ENCODE measurements at places on chromosomes 6 and 20.
A peak's percentile ranks its signal among the peaks of the same experiment; 100 is the strongest.

DNA sequence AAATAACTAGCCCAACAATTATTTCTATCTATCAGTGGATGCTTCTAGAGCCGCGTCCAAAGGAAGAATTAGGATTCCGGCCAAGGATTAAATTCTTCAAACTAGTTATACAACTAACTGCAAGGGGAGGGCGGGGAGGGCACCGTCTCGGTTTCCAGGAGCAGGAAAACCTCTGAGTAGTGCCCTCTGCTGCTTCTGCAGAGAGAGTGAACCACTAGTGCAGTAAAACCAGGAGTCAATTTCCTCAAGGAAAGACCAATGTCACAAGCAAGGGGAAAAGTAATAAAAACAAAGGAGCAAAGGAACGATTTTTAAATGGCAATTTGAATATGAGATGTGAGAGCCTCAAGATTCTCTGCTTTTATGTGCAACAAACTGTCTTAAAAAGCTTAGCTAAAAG is 16.5 kb upstream of the UBE2J1 start:
- no peak for DNase-seq

DNA sequence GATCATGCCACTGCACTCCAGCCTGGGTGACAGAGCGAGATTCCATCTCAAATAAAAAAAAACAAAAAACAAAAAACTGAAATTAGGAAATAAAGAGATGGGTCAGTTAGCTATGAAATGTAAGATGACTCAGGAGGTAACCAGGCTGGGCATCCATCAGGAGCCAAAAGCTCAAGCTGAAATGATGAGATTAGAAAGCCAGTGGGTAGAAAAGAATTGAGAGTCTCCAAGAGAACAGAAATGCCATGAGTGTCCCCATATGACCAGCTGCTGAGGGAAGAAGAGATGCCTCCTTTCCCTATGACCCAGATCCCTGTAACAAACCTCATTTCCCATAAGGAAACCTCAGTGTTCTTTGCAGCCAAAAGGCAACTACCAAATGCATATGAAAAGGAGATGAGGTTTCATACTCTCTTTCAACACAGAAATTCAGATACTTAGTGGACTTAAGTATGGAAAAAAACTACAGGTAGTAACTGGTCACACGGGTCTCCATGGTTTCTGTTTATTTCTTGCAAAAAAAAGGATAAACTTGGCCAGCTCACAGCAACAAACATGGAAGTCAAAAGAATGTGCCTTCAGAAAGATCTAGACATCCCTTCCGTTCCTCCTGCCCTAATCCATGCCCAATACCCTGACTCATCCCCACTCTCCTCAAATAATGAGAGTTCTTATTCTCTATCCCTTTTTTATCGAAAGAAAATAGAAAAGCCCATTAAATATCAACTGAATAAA is 8.1 kb downstream of the ARHGAP18 start:
- DNase-seq = no peak

DNA sequence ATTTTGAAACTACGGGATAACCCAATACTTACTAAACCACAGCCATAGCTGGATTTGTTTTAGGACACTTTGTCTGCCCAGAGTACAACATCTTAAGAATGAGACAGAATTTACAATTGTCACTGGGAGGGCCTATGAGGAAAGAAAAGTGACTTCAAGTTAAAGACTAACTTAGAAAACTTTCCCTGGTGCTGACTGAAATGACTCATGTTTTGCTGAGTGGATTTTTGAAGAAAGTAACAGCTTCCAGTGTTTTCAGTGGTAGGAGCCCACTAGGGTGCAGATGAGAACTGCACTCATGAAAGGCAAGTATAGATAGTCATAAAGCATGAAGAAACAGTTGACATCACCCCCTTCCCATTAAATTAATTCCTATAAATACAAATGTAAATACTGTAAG is 988.2 kb upstream of the MAP3K7 start:
- no peak for DNase-seq

- DNase-seq = no peak
Measured at GRCh38 chr20:57622201-57622570, 2.0 kb upstream of the ZBP1 start.

GRCh38 chr6:157226761-157227160 is 96.6 kb downstream of the TMEM242 start:
- DNase-seq = no peak

GRCh38 chr6:116550796-116551195 is 2.8 kb upstream of the CALHM4 start:
- no peak for DNase-seq

- DNase-seq = no peak
Measured at GRCh38 chr20:3279761-3280160, 40.8 kb upstream of the SLC4A11 start.

- DNase-seq = no peak
Measured at GRCh38 chr6:164640956-164641355, 668.4 kb downstream of the C6orf118 start.

GRCh38 chr6:4656106-4656505 is 120.1 kb upstream of the CDYL start:
- DNase-seq = no peak

- DNase-seq = peak; percentile 70
Measured at GRCh38 chr20:53625311-53626129, 31.9 kb upstream of the ZNF217 start.

- DNase-seq = no peak
Measured at GRCh38 chr6:9140951-9141460, 705.7 kb upstream of the SLC35B3 start.

GRCh38 chr6:17311595-17312311 is 30.6 kb downstream of the RBM24 start:
- peak; percentile 1 for DNase-seq

- DNase-seq = no peak
Measured at GRCh38 chr6:125066964-125067363, 86.6 kb upstream of the TPD52L1 start.

DNA sequence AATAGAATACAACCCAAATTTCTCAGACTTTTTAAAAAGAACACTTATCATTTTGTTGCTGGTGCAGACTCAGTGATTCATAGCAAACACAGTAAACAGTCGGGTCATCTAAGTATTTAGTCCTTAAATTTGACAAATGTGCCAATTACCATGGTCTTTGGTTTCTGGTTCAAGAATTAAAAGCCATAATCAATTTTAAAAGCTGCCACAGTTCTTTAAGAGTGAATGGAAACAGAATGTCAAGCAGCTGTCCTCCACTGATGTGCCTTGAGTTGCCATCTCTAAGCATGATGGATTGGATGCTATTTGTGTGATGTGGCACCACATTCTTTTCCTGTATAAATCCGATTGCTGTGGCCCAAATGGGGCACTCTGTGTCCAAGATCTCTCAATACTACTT is 67.2 kb upstream of the MLIP start:
- DNase-seq = no peak

DNA sequence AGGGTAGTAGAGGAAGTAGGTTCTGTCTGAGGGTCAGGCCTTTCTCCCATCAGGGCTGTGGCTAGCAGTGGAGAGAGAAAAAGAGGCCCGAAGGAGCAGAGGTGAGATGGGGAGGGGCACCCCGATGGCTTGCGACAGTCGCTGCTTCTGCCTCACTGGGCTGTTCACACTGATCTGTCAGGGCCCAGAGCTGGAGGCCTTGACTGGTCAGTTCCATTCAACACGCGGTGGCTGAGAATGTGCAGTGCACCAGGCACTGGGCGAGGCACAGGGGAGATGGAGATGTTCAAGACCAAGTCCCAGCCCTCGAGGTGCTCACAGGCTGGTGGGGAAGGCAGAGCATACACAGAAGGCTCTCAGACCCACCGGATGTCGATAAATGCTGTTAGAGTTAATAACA is 21.4 kb downstream of the SLC12A5 start:
- DNase-seq = no peak

DNA sequence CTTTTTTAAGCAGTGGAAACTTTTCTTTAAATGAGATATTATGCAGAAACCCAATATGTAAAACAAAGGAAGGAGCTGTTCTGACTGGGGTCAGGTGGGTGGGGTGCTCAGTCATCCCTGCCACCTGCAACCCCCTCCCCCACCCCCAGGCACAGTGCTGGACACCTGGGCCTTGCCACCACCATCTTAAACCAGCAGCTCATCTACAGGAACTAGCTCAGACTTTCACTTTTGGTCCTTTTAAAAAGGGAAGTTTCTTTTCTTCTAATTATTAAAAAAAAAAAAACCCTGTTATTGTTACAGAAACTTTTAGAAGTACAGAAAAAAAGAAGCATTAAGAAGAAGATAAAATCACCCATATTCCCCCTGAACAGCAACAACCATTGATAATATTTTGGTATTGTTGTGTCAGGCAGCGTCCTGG is 37.1 kb downstream of the PPP1R16B start:
- DNase-seq = peak; percentile 56

- DNase-seq = no peak
Measured at GRCh38 chr6:27053738-27054137, 193.8 kb upstream of the PRSS16 start.

DNA sequence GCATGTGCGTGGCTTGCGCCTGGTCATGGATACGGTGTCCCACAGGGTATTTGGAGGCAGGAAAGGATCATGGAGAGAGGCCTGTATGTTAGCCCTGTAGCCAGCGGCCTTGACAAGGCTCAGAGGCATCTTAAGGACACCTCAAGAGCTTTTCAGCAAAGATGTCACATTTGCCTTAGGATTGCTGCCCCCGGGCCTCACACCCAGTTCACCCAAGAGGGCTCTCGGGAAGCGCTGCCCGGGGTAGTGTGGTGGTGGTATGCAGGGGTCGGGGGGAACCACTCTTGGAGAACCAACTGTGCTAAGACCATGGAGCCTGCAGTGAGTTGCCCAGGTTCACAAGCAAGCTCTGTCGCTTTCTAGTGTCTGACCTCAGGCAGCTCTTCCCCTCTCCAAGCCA is 36.9 kb upstream of the VSTM2L start:
- DNase-seq = no peak

DNA sequence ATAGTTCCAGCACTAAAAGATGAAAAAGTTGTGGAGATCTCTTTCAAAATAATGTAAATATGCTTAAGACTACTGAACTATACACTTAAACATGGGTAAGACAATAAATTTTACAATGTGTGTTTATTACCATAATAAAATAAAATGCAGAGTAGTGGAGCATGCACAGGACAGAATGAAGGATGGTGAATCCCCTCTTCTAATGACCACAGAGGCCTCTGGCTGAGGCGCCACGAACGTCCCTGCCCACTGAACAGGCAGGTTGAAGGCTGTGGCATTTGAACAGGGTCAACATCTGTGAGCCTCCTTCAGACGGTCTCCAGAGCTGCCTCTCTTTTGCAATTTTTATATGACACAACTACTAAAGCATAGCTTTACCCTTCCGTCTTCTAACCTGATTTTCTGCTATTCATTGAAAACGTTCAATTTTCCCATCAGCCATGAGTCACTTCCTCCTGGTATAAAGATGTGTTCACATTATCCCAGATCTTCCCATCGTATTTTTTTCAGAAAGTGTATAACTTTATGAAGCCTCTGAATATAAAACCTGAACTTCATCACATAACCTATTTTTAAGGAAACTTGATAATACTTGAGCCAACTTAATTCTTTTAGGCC is 37.8 kb downstream of the ADGRF4 start:
- no peak for DNase-seq

GRCh38 chr20:32589256-32589655 is 4.1 kb upstream of the NOL4L start:
- DNase-seq = peak; percentile 52

- DNase-seq = peak; percentile 8
Measured at GRCh38 chr6:143279385-143279784, 171.1 kb downstream of the ADAT2 start.

GRCh38 chr6:108200631-108201030 is 34.8 kb downstream of the NR2E1 start:
- DNase-seq = no peak

GRCh38 chr20:63778857-63779256 is 39.3 kb downstream of the SLC2A4RG start:
- DNase-seq = no peak

DNA sequence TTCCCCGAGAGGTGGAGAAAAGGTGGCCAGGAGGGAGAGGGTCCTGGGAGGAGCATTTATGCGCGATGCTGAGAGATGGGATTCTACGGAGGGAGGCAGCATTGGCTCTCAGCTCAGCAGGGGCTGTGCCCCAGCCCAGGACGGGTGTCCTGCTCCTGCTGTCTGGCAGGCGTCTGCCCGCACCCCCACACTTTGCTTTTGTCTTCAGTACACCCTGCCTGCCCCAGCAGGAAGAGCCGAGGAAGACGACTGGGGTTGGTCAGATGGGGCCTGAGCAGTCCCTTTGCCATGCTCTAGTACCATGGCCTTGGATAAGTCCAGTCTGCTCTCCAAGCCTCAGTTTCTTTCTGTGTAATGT is 68.5 kb downstream of the TCP11 start:
- DNase-seq = no peak

DNA sequence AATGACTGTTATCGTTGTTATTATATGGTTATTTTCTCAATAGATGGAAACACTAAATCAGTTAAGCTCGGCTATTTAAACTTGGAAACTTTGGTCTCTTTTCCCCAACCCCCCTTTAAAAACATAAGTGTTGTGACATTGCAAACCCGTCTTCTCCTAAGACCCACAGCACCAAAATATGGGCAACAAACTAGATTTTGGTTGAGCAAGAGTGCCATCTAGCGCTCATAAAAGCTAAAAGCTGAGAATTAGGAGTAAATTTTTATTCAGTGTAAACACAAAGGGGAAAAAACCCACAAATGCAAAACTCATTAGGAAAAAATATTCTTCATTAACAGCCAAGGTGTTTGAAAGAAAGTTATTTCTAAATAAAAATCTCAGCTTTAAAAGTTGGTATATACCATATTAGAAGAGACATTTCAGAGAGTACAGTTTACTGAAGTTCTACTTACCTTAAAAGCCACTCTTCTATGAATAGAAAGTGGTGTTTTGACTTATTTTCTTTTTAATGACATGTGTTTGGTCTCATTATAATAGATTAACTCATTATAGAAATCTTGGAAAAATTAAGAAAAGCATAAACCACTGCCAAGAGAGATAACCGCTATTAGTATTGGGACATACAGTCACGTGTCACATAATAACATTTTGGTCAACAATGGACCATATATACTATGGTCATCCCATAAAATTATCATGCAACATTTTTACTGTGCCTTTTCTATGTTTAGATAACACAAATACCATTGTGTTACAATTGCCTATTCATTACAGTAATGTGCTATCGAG is 21.1 kb downstream of the SESN1 start:
- peak; percentile 81 for DNase-seq
